Common myeloid progenitor, CD34-positive (primary cell): ENCODE measurements at places on chromosomes 2 and 18.

DNA sequence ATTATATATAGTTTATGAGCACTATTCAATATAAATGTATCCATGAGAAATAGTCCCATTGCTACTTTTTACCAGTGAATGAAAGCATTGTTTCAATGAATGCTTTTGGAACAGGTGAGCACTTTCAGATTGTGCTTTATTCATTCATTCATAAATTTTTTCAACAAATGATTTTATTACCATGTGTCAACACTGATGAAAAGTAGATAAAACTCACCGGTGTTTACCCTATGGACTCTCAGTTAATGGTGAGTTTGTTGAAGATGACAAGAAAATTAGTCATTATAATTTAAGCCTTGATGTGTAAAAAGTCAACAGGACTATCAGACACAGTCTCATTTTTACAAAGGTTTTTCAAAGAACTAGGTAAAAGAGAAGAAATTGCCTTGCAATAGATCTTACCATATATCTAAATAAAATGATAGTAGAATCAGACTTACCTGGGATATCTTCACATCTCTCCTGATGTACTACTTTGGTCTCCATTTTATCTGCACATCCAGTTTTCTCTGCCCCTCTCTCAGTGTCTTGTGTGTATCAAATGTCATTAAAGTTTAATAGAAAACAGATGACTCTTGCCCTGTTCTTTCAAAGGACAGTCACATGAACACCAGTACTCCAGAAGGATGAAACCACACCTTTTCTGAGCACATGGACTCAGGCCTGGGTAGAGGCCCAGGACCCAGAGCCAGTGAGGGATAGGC lies 325.3 kb upstream of the RND3 start:
- no peak for DNase-seq

- DNase-seq: no peak
Measured at GRCh38 chr18:73124175-73124574, 256.4 kb upstream of the NETO1 start.

- no peak for DNase-seq
Measured at GRCh38 chr2:61922714-61923113, 17.2 kb downstream of the COMMD1 start.

- DNase-seq: no peak
Measured at GRCh38 chr2:120875431-120875830, 139.8 kb downstream of the GLI2 start.

DNA sequence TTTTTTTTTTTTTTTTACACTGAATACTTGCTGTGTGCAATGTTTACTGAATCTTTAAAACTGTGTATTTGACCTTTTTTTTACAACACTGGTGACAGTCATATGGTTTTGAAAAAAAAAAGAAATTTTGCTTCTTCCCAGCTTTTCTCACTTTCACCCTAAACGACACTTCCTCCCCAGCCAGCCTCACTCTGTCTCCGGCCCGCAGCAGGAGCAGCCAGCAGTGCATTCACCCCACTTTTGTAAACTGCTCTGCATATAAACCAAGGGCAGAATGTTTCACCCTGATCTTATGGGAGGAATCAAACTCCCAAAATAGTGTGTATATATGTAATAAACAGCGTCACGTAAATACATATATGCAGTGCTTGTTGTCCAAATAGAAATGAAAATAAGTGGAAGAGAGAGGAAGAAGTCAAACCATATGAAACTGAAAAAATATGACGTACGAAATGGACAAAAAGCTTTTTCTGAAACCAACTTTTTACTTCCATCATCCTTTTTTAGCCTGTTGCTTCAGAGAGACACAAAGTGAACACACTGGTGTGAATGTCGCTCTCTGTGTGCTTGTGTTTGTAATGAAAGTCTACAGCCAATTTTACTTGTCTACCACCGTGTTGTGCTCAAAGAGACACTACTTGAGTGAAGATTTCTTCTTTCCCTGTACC lies 54.2 kb downstream of the ZCCHC2 start:
- DNase-seq: no peak

DNA sequence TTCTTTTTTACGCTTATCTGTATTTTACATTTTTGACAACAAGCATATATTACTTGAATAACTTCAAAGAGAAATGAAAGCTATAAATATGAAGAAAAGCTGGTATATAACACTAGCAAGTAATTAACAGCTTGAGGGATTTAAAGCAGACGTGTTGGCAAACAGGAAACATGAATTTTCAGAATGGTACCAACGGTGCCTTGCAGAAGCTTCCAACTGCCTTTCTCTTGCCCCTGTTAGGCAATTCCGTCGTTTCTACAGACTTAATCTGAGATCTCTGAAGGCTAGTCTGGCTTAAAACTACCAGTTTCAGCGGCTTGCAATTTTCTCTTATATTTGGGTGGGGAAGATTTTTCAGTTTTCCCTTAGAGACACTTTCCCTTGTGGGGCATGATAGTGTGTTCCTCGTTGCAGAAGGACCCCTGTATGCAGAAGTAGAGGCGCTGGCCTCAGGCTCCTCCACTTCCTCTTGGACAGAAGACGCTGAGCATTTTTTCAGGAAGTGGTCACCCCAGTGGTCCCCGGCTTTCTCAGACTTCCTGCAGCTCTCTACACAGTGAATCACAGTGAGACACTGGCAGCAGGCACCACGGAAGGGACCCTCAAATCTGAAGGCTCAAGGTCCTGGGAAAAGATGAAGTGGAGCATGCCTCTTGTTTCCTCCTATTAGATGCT lies 56.2 kb upstream of the SLC16A14 start:
- peak; percentile 90 for DNase-seq

DNA sequence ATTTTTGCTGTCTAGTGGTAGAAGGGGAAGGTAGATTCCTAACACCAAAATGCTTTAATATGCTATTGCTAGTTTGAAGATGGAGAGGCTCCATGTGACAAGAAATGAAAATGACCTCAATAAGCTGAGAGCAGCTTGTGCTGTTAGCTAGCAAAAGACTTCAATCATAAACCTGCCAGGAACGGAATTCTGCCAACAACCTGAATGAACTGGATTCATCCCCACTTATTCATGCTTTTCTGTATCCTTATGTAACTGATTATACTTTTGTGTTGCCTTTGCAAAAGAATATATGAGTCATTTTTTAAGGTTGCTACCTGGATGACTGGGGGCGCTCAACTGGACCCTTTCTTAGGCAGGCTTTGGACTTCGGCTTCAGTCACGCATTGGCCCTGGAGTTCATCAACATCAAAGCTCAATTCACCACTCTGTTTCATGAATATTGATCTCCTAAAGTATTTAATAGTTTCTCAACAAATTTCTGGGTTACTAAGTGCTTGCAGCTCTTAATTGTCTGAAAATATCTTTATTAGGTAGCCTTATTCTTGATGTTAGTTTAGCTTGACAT lies 97.5 kb upstream of the KCNJ3 start:
- no peak for DNase-seq

DNA sequence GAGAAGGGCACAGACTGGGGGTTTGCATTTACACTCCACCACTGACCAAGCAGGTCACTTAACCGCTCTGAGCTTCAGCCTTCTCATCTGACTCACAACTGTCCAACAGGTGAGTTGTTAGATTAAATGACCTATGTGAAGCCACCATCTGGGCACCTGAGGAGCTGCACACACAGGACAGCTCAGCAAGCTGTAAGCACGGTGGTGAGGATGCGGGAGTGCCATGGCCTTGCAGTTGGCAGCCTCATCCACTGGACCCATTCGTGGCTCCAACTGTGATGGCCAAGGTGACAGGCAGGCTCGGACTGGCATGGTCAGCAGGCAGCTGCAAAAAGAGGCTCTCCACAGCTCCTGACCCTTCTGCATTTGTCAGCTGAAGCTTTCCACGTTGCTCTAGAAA lies 23.3 kb upstream of the AMMECR1L start:
- no peak for DNase-seq

- peak; percentile 92 for DNase-seq
Measured at GRCh38 chr18:79944746-79945117, 6.7 kb downstream of the SLC66A2 start.

DNA sequence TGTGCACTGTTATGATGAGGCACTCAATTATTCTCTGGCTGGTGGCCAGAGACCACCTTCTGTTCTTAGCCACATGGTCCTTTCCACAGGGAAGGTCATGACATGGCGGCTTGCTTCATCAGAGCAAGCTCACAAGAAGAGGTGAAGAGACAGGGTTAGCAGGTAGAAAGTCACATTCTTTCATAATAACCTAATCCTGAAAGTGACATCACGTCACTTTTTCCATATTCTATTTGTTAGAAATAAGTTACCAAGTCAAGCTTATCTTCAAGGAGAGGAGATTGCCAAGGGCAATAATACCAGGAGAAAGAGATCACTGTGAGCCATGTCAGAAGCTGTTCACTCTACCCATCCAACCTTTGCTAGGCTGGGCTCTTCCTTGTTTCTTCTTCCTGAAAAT lies 139.4 kb downstream of the OSR1 start:
- no peak for DNase-seq

DNA sequence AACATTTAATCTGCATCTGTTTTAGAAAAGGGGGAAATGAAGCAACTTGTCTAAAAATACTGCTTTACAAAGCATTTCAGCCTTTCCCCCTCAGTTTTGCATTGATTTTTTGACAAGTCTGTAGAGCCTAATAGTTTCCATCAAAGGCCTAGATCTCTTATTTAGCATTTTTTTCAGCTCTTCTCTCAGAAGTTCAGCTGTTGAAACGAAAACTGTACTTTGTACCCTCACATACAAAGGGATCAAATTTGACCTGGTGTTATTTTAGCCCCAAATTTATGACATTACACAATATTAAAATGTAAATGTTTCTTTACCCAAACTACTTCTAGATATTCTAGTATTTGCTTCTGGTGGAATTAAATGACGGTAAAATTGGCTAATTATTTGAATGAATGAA lies 13.0 kb downstream of the YPEL5 start:
- DNase-seq: no peak

GRCh38 chr2:234623521-234623991 lies 126.7 kb upstream of the ARL4C start:
- no peak for DNase-seq

DNA sequence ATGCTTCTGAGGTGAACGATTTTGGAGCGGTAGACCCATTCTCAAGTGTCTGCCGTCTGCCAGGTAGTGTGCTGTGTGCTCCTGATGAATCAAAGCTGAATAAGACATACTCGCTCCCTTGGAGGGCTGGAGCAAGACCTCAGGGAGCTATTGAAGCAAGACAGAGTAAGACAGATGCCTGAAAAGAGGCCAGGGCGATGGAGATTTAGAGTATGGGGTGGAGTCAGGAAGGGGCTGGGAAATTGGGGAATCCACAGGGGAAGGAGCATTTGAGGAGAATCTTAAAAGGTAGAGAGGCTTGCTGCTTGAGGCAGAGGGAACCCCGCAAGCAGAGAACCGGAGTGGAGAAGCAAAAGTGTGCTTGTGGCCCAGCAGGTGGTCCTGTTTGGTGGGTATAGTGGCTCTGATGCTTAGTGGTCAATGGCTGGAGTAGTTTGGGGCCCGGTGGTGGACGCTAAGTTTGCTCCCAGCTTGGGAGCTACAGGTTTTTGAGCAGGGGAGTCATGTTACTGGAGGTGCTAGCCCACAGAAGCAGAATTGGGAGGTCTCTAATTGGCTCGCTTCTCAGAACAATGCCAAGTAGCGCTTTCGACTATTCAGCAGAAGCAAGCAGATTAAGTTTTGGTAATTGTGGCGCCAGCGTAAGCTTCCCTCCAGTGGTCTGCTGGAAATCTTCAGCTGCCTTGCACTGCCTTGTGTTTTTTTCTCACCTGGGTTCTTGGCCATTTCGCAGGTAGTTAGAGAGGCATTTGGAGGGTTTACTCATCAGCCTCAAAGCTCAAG lies 2.0 kb downstream of the CNNM4 start:
- DNase-seq: no peak

DNA sequence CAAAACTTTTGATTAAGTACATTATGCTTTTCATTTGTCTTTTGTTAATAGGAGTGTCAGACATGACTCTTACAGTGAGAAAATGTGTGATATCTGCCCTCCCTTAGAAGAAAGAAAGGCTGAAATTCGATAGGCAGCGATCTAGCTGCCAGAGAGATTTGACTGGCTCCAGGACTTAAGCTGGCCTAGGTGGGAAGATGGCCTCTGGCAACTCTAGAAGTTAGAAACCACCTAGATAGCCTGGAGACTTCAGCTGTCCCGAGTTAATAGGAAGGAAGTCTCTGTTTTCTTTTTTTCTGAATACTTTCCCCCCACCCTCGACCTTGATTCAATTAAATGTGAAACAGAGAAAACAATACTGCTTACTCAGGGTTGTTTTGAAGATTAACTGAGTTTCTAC lies 1194.7 kb upstream of the CRIM1 start:
- DNase-seq: no peak

DNA sequence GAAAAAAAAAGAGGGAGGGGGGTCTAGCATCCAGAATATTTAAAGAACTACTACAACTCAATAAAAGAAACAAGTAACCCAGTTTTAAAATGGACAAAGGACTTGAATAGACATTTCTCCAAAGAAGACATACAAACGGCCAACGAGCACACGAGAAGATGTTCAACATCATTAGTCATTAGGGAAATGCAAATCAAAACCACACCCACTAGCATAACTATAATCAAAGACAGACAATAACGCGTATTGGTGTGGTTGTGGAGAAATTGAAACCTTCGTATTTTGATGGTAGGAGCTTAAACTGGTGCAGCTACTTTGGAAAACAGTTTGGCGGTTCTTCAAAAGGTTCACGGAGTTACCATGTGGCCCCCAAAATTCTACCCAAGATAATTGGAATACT lies 64.3 kb upstream of the CAB39 start:
- DNase-seq: no peak

DNA sequence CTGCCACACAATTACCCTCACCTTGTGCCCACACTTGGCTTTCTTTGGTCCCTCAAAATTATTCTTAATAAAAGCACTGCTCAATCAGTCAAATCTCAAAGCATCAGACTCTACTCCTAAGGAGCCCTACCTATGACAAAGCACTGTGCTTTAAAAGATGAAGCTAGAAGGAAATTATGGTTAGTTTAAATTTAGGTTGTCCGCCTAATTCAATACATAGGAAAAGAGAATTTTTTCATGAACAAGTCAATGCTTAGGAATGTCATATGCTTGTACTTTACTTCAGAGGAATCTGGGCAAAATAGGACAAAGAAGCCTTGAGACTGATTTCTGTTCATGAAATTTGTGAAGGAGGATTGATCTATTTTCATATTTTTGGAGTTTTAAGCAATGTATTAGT lies 726.4 kb upstream of the CDH2 start:
- DNase-seq: no peak

- no peak for DNase-seq
Measured at GRCh38 chr2:213122725-213123124, 28.7 kb downstream of the IKZF2 start.

- DNase-seq: no peak
Measured at GRCh38 chr2:173157676-173158293, 82.1 kb downstream of the MAP3K20 start.

DNA sequence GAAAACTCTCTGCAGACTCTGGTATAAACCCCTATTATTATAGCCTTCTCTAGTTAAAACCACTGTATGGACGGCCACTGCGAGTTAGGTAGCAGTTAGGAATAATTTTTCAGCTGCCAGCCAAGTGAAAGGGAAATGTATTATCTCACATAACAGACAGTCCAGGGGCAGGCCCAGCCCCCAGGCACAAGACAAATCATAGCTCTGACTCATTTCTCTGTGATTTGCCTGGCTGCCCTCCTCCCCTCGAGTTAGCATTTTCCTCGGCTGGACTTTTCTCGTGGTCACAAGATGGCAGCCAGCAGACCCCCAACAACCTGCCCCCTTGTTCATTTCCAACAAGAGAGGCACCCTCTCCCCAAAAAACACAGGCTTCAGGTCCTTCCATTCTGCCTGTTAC lies 10.5 kb downstream of the VIT start:
- no peak for DNase-seq
